Adipose tissue (tissue), 3 donors: ENCODE measurements at places on chromosomes 1 and 21. TPM values are rescaled to one million over a fixed set of nuclear protein-coding genes. Genes with fewer than 3 reads are reported as not detected.

TMEM51 gene
- polyA plus RNA-seq, result 17.9 TPM

PRAMEF17 gene
- polyA plus RNA-seq, result not detected

FNDC5 gene
- polyA plus RNA-seq, result 0.59 TPM

SLC1A7 gene
- polyA plus RNA-seq, result 0.03 TPM

CLCA4 gene
- 0.49 TPM for polyA plus RNA-seq

SLFNL1 gene
- 0.07 TPM for polyA plus RNA-seq

IL20 gene
- polyA plus RNA-seq, result not detected

SPRR2B gene
- not detected for polyA plus RNA-seq

GJB5 gene
- 0.06 TPM for polyA plus RNA-seq

UBE4B gene
- 21.0 TPM for polyA plus RNA-seq

RHD gene
- not detected for polyA plus RNA-seq

MPZL1 gene
- 74.1 TPM for polyA plus RNA-seq

SYTL1 gene
- polyA plus RNA-seq, result 12.5 TPM

CLEC20A gene
- not detected for polyA plus RNA-seq

OR14C36 gene
- polyA plus RNA-seq, result not detected

C1orf232 gene
- polyA plus RNA-seq, result not detected

IFI6 gene
- 115 TPM for polyA plus RNA-seq

FOXD3 gene
- polyA plus RNA-seq, result 0.09 TPM

TSTD1 gene
- polyA plus RNA-seq, result 52.5 TPM

FLG2 gene
- polyA plus RNA-seq, result 0.01 TPM

PCP4L1 gene
- polyA plus RNA-seq, result 0.52 TPM

USH2A gene
- not detected for polyA plus RNA-seq

WDR26 gene
- polyA plus RNA-seq, result 44.4 TPM

KRTAP7-1 gene
- polyA plus RNA-seq, result not detected

RHBG gene
- polyA plus RNA-seq, result not detected

DCST1 gene
- not detected for polyA plus RNA-seq

SH3BGRL3 gene
- polyA plus RNA-seq, result 269 TPM

CELA2A gene
- polyA plus RNA-seq, result 0.33 TPM

URB2 gene
- 2.6 TPM for polyA plus RNA-seq

CCDC27 gene
- polyA plus RNA-seq, result not detected

C1QC gene
- 46.8 TPM for polyA plus RNA-seq

PDPN gene
- polyA plus RNA-seq, result 63.7 TPM

AIM2 gene
- 0.39 TPM for polyA plus RNA-seq

ZNF697 gene
- polyA plus RNA-seq, result 1.6 TPM

TCHH gene
- polyA plus RNA-seq, result 0.24 TPM

GPR37L1 gene
- not detected for polyA plus RNA-seq

FAM3B gene
- polyA plus RNA-seq, result 6.8 TPM

VWA1 gene
- 53.1 TPM for polyA plus RNA-seq

MAN1C1 gene
- polyA plus RNA-seq, result 18.2 TPM

RHBDL2 gene
- polyA plus RNA-seq, result 0.47 TPM

EPHA10 gene
- 2.0 TPM for polyA plus RNA-seq

KRTAP19-3 gene
- polyA plus RNA-seq, result not detected

RGS16 gene
- polyA plus RNA-seq, result 4.9 TPM

ADORA1 gene
- 9.8 TPM for polyA plus RNA-seq

FAM72C gene
- polyA plus RNA-seq, result not detected

NTMT2 gene
- not detected for polyA plus RNA-seq

WLS gene
- polyA plus RNA-seq, result 25.3 TPM

PALMD gene
- polyA plus RNA-seq, result 121 TPM

C2CD4D gene
- polyA plus RNA-seq, result 0.72 TPM

SPRR1A gene
- 9.5 TPM for polyA plus RNA-seq

ZBTB40 gene
- polyA plus RNA-seq, result 3.5 TPM

SPRR4 gene
- not detected for polyA plus RNA-seq

OR2L13 gene
- not detected for polyA plus RNA-seq

NECTIN4 gene
- 0.52 TPM for polyA plus RNA-seq

LCE1B gene
- not detected for polyA plus RNA-seq

PROK1 gene
- polyA plus RNA-seq, result 0.06 TPM

TNFRSF4 gene
- polyA plus RNA-seq, result 13.9 TPM

ARHGAP30 gene
- 2.3 TPM for polyA plus RNA-seq

LCE2B gene
- not detected for polyA plus RNA-seq
